ENCODE measurements at places on chromosomes 6 and 20.

- peak; percentile 74 for DNase-seq
Observed at GRCh38 chr6:1952740-1953360, 292.6 kb downstream of the GMDS start.

DNA sequence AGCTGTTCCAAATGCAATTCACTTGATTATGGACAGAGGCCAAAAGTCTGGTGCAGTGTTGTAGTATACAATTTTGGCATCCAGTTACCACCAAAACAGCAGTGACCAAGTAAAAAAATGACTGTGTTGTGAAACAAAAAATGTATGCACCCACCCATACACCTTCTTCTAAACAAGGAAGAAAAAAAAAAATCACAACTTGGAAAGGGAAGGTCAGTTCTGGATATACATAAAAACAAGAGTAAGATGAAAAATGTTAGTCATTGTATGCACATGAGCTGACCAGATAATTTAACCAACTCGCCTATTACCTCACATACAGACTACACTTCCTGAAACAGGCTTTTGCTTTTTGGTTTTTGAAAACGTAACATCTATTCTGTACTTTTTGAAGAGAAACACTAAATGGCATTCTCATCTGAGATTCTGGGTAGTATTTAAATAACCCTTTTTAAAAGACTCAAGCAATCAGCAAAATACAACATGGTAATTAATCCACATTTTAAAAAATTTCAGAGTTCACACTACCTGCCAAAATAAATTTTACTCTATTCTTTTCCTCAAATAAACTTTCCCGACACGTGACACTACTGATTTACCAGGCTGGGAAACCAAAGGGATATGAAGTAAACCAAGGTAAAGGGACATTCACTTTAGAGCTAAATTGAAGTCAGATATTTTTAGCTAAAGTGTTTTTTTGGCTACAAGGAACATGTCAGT lies 141.6 kb upstream of the SHLD1 start:
- no peak for DNase-seq

GRCh38 chr20:39745380-39745779 lies 783.2 kb downstream of the DHX35 start:
- no peak for DNase-seq

DNA sequence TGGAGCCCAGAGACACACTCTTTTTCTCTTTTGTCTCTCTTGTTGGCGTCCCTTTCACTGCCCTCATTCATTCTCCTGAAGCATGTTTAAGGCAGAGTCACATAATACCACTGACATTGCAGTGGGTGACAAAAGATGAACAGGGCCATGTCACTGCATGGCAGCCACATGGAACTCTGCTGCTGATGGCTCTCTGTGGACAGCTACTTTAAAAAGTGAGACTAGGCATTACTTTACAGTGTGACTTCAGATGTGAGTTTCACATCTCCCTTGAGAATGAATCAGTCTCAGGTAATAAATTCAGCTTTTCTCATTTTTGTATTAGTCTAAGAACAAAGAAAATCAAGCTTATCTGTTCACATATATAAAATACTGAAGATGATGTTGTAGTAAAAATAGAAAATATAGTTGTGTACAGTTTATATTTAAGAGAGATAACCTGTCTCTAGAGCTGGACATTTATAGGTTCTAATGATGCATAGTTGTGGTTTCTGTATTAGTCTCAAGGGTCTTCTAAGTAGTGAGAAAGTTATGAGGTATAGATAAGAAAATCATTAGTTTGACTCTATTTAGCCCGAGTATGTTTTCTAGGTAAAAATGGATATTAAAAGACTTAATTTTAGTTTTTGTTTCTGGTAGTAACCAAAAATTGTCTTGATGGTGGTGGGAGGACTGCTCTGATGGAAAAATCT lies 6.1 kb downstream of the MRS2 start:
- no peak for DNase-seq

DNA sequence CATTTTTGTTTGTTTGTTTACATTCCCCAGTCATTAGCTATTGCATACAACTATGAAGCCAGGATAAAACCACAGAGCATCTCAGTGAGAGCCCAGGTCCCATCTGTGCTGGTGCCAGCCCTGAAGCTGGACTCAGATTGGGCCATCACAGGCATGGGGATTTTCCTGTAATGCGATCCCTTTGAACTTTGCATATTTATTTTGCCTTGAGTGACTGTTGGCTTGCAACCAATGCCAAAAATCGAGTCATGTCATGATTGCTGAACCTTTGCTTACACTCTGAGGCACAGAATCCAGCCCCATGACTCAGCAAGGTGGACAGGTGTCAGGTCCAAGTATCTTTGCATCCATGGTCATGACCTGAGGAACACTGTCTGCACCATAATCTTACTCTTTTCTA lies 46.2 kb upstream of the GGTLC1 start:
- no peak for DNase-seq

GRCh38 chr6:29608131-29608530 lies 23.2 kb downstream of the OR2H2 start:
- DNase-seq: no peak

DNA sequence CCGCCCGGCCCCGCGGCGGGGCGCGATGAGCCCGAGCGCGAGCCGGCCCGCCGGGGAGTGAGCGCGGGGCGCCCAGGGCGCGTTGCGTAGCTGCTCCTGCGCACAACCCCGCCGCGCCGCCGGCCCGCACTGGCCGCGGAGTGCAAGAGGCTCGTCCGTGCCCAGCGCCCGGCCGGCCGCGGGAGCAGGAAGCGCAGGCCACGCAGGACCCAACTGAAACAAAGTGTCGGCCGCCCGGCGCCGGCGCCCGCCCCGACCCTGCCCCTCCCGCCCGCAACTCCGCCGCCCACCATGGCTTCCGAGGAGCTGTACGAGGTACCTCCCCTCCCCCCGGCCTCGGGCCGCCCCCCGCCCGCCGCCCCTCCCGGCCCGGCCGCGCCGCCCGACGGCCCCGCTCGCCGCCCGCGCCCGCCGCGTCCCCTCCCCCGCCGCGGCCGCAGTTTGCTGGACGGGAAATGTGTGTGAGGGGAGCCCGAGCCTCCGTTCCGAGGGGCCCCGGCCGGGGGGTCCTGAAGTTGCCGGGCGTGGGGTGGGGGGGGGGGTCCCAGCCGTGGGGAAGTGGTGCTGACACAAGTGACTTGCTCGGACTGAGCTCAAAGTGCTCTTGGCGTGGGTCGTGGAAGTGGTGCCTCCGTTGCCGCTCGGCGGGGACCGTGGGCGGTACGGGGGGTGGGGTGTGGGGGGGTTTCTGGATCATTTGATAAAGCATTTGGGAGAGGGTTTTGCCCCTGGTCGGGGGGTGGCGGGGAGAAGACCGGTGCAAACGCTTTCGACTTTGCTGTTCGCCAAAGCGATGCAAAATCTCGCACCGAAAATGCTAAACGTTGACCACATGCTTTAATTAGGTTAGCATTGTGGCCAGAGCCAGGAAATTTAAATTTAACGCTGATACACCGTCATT lies 539 bp downstream of the CDYL start:
- DNase-seq: peak; percentile 51

- DNase-seq: no peak
Observed at GRCh38 chr6:118444796-118445195, 103.3 kb upstream of the PLN start.

GRCh38 chr20:41065716-41066115 lies 37.1 kb downstream of the TOP1 start:
- no peak for DNase-seq

DNA sequence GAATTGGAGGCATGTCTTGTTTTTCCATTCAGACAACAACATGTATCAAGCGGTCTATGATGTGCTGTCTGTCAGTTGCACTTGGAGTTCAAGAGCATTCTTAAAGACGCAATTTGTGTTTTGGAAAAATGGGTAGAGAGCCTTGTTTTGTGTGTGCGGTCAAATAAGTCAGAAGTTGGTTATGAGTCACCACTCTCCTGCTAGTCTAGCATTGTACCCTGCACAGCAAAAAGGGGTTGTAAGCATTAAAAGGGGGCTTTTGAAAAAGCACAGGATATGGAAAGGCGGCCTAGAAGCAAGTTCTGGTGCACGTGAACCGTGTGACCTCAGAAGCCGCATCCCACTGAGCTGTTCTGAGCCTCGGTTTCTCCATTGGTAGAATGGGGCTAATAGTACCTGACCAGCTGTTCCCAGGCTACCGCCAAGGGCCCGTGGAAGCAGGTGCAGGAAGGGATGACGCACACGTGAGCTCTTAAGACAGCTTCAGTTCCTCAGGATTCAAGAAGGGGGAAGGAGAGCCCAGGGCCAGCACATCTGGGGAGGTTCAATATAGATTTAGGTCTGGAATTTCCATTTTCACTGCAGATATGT lies 61.6 kb upstream of the SNX9 start:
- DNase-seq: no peak

DNA sequence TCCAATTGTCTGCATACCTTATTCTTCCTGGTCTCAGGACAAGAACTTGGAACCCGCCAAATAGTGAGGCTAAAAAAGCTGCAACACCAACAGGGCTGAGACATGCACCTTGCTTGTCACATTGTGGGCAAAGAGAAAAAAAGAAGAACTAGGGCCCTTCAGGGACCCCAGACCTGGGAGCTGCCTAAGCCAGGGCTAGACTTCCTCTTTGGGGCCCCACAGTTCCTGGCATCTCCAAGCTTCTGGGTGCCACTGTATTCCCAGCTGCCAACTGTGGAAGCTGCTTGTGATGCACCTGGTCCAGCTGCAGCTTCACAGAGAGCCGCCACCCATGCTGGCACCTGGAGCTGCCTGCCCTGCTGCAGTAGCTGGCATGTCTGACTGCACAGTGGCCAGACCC lies 370.6 kb downstream of the CD83 start:
- no peak for DNase-seq

- DNase-seq: no peak
Observed at GRCh38 chr20:1801929-1802306, 93.3 kb upstream of the SIRPA start.

GRCh38 chr6:112202639-112203341 lies 51.6 kb downstream of the LAMA4 start:
- DNase-seq: no peak

GRCh38 chr20:52291109-52291508 lies 99.5 kb upstream of the ZFP64 start:
- no peak for DNase-seq

GRCh38 chr20:45833883-45834796 lies 541 bp downstream of the SNX21 start:
- DNase-seq: peak; percentile 89

DNA sequence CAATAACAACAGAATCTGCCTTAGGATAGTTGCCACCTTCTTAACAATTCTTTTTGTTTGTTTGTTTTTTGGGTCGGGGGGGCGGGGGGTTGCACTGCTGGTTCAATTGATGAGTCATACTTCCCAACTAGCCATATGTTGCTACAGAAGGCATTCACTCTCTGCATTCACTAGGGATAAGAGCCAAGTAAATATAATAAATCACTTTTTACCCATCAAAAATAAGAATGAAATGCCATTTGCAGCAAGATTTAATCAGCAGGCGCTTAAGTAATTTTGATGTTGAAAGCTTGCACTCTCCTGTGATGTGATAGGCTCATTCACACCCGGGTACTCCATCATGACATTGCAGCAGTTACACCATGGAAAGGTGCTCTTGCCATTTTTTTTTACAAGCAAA lies 209.8 kb downstream of the HIVEP2 start:
- DNase-seq: no peak

GRCh38 chr6:160065200-160065599 lies 56.4 kb upstream of the SLC22A1 start:
- DNase-seq: no peak

DNA sequence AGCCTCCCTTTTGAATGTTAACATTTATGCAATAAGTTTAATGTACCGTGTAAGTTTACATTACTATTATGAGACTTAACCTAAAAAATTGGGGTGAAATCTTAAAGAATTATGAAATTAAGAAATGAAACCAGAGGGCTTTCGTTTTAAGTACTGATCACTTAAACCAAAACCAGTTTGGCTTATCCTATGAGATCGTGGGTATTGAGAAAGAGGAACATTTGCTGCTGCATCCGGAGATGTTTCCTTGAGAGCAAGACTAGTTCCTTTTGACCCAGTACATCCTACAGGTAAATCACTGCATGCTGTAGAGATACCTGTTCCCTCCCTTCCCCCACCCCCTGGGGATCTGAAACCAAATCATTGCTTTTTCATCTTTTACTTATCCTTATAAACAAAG lies 201.3 kb downstream of the ESR1 start:
- DNase-seq: no peak

DNA sequence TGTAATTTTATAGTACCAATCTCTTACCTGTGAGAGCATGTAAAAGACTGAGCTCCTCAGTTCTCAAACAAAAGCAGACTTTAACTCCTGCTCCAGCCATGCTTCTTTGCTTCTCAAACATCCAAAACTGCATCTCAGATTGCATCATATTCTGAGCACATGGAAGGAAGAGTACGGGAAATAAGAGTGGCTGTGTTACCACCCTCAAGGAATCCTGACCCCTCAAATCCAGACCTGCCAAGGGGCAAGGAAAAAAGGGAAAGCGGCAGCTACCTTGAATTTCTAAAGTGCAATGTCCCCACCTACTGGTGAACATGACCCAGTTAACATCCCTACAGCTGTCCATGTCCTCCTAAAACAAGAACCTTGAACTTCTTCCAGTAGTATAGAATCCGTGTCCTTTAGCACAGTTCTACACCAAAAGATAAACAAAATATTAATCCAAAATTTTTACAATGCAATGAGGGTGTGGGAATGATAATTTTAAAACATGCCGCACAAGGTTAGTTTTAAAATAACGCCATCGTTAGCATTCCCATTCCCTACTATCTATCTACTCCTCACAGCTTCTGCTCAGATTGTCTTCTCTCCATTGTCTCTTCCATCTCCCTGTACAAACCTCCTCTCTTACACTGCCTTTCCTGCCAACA lies 34.1 kb upstream of the HLA-DQB1 start:
- peak; percentile 39 for DNase-seq

Data from AG08396 (cell line).